Activated CD8-positive, alpha-beta memory T cell treated with anti-CD3 and anti-CD28 coated beads, Interleukin-2, amount 10 ng/mL, durations not matched to agents 7 days and 5 days (primary cell): ENCODE measurements at places on chromosomes 16 and 17. TPM values are rescaled to one million over a fixed set of nuclear protein-coding genes. Genes with fewer than 3 reads are reported as not detected.

DNA sequence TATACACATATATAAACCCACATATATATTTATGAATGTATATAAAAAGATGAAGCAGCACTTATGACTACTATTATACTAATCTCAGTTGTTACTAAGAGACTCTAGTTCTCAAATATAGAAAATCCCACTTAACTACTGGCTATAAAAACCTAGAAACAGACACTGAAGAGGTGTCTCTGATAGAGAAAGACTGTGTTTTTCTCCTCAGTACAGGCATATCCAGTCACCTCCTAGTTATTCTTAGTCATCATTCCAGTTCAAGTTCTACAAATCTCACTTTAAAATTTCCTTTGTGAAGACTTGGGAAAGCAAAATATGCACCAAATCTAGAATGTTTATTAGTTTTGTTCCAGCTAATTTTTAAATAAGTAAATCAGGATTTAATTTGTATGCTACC, 93.9 kb downstream of the STH start:
- peaks cover 9% of the 10 kb centered on the region for H3K4me1 ChIP-seq
- DNase-seq, result no peak
- no peaks in the 10 kb centered on the region for H3K27me3 ChIP-seq
- H3K27ac ChIP-seq, result no peak overlapping the region

GRCh38 chr17:46895171-46895570, 27.8 kb upstream of the GOSR2 start:
- H3K4me1 ChIP-seq, result no peaks in the 10 kb centered on the region
- H3K27me3 ChIP-seq, result peaks cover 21% of the 10 kb centered on the region
- H3K36me3 ChIP-seq, result no peaks in the 10 kb centered on the region
- no peak overlapping the region for H3K4me3 ChIP-seq
- no peak overlapping the region for H3K27ac ChIP-seq

SLFN14 gene
- total RNA-seq, result 0.07 TPM

DNA sequence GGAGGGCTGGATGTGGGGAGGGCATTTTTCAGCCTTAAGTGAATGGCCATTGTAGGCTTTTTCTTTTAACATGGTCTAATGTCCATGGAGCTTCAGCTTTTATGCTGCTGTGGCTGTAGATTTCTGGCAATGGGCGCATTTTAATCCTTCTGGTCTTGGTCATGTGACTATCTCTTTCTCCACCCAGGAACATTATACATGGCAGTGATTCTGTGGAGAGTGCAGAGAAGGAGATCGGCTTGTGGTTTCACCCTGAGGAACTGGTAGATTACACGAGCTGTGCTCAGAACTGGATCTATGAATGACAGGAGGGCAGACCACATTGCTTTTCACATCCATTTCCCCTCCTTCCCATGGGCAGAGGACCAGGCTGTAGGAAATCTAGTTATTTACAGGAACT, 4.7 kb upstream of the NME2 start:
- no peak overlapping the region for H3K4me3 ChIP-seq
- H3K4me1 ChIP-seq, result peaks cover 26% of the 10 kb centered on the region
- DNase-seq, result no peak
- H3K27me3 ChIP-seq, result no peaks in the 10 kb centered on the region

GRCh38 chr16:69568676-69569075, 2.9 kb downstream of the NFAT5 start:
- DNase-seq, result no peak
- no peaks in the 10 kb centered on the region for H3K27me3 ChIP-seq
- H3K27ac ChIP-seq, result peak overlapping the region; percentile 66

DNA sequence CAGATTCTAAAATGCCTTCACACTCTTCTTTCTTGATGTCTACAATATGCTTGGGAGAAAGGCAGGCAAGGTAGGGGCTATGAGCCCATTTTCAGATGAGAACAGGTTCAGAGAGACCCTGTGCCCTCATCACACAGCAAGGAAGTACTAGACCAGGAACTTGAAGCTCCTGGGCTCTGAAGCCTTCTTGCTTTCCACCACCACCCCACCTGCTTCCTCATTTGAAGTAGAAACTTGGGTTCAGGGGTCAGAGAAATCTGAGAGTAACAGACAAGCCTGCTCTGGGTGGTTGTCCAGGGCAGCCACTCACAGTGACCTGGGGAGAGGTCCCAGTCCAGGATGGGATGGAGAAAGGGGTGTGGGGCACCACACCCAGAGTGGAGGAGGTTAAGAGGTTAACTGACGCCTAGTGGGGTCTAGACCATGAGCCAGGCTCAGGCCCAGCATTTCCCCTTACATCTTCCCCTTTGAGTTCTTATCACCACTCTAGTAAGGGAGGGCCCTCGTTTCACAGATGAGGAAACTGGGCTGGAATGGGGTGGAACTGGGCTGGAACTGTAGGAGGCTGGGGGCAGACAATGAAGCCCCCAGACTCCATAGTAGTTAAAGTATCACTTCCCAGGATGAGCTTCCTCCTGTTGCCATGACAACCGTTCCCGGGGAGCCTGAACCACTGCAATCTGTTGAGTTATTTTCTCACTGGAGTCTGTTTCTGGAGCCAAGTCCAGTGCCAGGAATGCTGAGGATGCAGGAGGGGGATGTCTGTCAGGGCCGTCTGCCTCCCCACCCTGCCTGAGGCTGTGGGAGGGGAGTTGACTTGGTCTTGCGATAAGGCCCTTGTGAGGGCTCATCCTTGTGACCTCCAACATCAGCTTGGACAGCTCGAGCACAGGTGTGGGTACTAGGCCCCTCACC, 16.2 kb upstream of the PHF12 start:
- H3K27me3 ChIP-seq, result peaks cover 16% of the 10 kb centered on the region
- no peak for DNase-seq
- no peaks in the 10 kb centered on the region for H3K36me3 ChIP-seq
- H3K4me3 ChIP-seq, result no peak overlapping the region
- H3K27ac ChIP-seq, result no peak overlapping the region
- no peaks in the 10 kb centered on the region for H3K4me1 ChIP-seq

MRPS34 gene
- 154 TPM for total RNA-seq

- DNase-seq, result no peak
- H3K36me3 ChIP-seq, result no peaks in the 10 kb centered on the region
- H3K27ac ChIP-seq, result no peak overlapping the region
- H3K27me3 ChIP-seq, result no peaks in the 10 kb centered on the region
- H3K4me3 ChIP-seq, result no peak overlapping the region
Observed at GRCh38 chr17:73184136-73184993, 8.5 kb upstream of the COG1 start.

DNA sequence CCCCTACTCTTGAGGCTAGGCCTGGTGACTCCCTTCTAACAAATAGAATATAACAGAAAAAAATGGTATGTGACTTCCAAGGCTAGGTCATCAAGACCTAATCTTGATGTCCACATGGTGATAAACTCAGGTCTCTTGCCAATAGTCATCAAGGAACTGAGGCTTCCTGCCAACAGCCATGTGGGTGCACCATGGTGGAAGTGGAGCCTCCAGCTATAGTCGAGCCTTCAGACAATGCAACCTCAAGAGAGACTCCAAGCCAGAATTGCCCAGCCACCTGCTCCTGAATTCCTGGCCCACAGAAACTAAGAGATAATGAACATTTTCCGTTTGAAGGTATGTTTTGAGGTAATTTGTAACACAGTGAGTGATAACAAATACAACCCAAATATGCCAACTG, 55.9 kb upstream of the SREBF1 start:
- H3K27ac ChIP-seq, result no peak overlapping the region
- peaks cover 4% of the 10 kb centered on the region for H3K36me3 ChIP-seq
- peaks cover 2% of the 10 kb centered on the region for H3K4me1 ChIP-seq
- H3K4me3 ChIP-seq, result no peak overlapping the region
- H3K27me3 ChIP-seq, result no peaks in the 10 kb centered on the region
- DNase-seq, result no peak
